ENCODE measurements at places on chromosomes 7 and 10.

- DNase-seq, result no peak
Observed at GRCh38 chr7:128082431-128082830, 51.2 kb upstream of the LRRC4 start.

DNA sequence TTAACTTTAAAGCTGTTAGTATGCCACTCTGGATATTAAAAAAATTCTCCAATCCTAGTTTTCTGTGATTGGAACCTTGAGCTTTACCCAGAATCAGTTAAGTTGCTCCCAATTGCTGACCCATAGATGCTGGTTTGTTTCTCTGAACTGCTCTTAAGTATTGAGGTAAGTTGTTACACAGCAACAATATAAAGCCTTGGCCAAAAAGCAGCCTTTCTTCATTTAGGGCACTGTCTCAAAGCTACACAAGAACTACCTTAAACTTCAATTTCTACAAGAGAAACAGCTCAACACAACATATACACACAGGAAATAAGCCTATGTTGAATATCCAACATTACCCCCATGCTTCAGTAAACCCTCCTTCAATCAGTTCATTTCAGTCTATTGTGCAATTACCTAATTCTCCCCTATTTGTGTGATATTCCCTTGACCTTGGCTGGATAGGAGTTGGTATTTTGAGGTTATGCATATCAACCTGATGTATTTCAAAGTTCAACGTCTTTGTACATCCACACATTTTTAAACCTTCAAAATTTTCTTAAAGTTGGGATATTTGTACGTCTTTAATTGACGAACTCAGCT lies 11.5 kb downstream of the HNRNPA2B1 start:
- DNase-seq, result no peak

DNA sequence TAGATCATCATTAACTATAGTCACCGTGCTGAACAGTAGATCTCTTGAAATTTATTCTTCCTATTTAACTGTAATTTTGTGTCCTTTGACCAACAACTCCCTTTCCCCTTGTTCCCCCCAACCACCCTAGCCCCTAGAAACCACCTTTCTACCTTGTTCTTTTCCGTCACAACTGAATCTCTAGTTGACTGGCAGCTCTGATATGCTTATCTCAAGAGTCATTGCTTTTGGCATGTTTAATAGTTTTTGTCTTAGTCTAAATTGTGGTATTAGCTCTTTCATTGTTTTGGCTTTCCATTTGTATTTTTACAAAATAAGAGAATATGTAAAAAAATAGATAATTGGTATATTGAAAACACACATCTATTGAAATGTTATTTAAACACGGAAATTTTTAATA lies 1.8 kb downstream of the GNAT3 start:
- no peak for DNase-seq

DNA sequence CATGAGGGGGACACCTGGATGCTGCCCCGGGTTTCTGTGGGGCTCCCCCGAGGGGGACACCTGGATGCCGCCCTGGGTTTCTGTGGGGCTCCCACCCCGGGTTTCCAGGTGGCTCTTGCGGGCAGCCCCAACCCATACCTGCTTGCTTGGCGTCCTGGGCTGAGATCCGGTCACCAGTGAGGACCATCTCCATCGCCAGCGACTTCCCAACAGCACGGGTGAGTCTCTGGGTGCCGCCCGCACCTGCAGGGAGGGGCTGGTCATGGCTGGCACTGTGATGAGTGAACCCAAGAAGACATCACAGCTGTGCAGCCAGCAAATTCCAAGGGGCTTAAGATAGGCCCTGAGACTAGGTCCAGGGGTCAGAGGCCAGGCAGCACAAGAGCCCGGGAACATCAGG lies 6.4 kb downstream of the ECHS1 start:
- no peak for DNase-seq

DNA sequence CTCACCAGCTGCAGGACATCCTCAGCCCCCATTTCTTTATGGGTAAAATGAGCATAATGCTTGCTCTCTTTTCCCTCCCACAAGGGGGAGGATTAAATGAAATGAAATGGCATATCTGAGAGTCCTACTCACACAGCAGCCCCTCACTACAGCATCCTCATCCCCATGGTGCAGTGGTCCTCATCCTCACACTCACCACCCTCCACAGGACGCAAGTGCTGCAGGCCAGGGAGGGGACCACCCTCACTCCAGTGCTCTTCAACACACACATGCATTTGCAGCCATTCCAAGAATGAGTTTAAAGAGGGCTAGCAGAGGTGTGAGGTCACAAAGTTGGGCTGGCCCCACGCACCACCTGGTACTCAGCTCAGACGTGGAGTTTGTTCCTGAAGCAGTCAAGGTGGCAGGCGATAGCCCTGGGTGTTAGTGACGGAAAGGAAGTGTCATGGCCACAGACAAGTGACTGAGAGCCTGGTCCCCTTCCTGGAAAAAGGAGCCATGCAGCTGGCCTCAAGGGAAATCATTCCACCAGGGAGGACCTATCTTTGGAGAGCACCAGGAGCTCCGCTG lies 234.0 kb downstream of the TNS3 start:
- DNase-seq, result no peak

DNA sequence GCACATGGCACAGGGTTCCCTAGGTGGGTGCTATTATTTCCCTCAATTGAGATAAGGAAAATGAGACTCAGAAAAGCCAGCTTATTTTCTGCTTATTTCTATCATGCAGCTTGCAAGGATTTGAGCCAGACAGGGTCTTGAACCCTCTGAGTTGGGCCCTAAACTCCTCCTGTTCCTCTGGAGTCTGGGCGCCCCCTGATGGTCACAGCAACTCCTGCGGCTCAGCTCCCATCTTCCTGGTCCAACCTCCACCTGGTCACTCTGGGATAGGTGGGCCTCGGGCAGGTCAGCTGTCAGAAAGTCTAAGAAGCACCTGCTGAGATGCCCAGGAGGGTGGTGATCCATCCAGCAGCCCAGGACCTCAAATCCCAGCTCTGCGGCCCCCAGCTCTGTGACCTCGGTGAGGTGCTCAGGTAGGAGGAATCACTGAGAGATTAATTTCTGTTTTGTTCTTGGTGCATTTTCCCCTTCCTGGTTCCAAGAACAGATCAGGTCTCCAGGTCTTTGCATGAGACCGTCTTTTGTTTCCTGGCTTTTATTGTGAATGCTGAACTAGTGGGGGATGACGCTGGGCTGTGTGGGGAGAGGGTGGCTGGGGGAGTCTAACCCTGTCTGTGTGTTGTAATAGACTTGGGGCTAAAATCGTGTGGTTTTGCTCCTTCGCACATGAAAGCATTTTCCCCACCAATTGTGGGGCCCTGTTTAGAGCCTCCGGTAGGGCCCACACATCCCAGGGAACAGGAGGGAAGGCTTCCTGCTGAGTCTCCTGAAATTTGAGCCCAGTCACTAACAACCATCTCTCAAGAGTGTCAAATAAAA lies 32.8 kb downstream of the TMEM130 start:
- DNase-seq, result peak; percentile 49

Measured in progenitor cell of endocrine pancreas (in vitro differentiated cells).